ENCODE measurements at places on chromosomes 2 and 18.

DNA sequence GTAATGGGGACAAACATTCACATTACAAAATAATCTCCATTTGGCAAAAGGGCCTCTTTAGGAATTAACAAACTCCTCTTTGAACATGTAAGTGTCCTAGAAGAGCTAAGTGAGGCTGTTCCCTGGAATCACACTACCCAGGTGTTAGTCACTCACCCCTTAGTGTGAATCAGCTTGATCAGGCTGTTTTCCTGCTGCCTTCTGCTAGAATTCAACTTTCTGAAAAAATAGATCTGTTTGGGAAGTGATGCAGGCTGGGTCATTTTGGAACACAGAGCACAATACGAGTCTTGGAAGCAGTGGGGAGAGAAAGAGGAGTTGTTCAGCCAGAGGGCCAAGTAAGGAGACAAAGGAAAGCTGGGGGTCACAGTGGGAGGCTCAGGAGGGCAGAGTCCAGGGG is 40.0 kb downstream of the TTC32 start:
- no peak for DNase-seq

- no peak for DNase-seq
Observed at GRCh38 chr2:182730486-182730885, 14.4 kb downstream of the DNAJC10 start.

DNA sequence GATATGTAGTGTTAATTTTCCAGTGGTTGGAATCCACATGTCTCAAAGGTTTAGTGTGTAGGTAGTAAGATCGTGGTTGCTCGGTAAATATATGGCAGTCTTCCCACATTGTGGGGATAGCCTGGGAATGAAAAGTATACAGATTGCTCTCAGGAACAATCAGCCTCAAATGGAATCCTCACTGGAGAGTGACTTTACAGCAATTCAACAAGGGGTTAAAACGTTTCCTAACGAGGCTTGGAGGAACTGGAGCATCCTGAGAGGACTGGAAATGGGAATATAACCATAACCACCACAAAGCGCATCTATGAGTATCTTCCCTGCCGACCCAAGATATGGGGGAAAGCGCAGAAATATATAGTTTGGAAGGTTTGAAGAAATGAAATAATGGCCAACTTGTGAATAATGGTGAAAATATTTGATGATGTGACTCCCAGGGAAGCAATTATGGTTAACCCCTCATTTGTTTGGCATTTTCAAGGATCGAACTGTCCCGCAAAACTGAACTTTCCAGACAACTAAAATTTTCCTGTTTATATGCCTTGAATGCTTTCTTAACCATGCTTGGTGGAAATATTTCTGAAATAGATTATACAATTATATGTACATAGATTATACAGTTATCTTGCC is 100.7 kb upstream of the FOSL2 start:
- DNase-seq, result no peak

DNA sequence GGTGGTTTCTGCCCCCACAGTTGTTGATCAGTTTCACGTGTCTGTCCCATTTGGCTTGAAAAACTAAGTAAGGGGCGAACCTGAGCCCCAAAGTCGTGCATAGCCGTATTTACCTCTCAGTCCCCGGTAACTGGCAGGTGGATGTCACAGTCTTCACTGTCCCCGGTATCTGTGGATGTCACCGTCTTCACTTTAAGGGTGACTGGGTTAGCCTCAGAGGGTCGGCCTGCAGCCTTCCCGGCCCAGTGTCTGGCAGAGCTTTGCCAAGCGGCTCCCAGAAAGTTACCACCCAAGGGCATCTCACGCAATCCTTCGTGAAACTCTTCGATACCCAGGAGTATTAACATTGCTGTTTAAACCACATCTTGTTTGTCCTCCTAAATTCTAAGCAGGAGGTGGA is 125.3 kb upstream of the CTDP1 start:
- DNase-seq, result no peak

DNA sequence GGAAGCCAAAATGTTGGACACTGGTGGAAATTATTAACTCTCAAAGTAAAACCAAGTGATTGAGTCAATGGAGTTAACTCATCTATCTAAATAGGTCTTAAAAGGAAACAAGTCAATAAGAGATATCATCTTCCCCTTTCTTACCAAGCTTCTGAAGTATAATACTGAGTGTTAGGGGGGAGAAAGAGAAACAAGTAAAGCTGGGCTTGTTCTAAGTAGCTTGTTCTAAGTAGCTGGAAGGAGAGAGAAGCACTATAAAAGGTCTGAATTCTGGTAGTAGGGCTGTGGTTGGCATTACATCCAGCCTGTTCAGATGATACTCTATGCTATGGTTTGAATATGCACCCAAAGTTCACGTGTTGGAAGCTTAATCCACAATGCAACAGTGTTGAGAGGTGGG is 26.8 kb downstream of the YES1 start:
- DNase-seq, result no peak

Measured in GM23338 (cell line).